Activated CD4-positive, alpha-beta T cell treated with anti-CD3 and anti-CD28 coated beads, Interleukin-2, amount 50 U/mL, for 24 hours (primary cell): ENCODE measurements at places on chromosomes 7 and 10.

DNA sequence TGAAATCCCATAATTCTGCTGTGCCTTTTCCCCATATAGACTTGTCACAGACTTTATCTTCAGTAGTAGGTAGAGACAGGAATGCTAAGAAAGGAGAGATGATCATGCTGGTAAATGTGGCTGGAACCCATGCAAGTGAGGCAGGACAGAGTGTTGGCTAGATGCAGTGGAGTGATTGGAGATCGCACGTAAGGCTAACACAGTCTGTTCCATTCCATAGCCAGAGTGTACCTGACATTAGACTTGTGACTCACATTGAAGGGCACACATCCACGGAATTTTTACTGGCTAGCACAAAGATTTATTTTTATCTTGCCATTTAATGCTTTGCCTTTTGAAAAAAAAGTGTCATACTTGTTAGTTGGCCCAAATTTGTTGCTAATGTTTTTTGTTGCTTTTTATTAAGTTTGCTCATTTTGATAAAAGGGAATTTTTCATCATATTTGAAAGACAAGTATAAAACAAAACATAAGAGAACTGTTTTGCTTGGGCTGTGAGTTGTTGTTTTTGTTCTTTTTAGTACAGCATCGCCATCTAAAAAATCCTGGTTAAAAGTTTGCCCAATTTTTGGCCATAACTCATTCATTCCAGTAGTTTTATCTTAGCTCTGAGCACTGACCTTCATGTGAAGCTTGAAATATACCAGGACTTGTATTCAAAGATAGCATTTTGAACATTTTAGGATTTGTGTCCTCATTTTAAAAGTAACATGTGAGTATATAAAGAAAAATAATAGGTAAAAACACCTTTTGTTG, 81.0 kb downstream of the CPED1 start:
- DNase-seq = no peak

GRCh38 chr7:46725838-46726237, 804.8 kb upstream of the IGFBP3 start:
- no peak for DNase-seq

GRCh38 chr7:134891262-134891695, 95.0 kb upstream of the AGBL3 start:
- DNase-seq = no peak

- DNase-seq = no peak
These were observed 1.5 kb upstream of the MYL10 start for GRCh38 chr7:101630591-101630990.

DNA sequence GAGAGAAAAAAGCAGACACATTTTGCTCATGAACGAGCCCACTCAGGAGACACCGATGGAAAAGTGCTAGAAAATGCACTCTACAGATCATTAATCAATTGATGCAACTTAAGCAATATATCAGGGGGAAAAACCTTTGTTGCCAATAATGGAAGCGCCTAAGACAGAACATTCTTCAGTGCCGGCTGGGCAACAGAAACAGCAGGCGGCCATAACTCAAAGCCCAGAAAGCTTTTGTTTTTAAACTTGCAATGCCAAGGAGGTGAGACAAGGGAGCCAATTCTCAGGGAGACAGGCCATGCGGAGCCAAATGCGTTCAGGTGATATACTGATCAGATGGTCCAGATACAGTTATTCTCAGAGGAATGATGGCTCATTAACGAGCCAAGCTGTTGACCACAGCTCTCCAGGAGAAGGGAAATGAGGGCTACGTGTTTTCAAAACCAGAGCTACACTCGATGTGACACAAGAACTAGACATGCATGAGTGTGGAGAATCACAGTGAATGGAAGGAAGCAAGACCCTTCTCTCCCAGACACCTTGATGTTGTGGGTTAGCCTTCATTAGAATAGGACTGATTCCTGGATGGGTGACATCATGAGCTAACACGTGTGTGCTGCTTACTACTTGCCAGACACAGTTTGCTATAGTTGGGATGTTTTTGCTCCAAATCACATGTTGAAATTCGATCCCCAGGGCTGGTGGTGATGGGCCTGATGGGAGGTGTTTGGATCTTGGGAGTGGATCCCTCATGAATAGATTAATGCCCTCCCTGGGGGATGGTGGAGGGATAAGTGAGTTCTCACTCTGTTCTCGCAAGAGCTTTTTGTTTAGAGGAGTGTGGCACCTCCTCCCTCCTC, 79.1 kb upstream of the KCNMA1 start:
- no peak for DNase-seq

- DNase-seq = no peak
These were observed 17.4 kb downstream of the TOMM7 start for GRCh38 chr7:22805227-22805626.

GRCh38 chr10:29784175-29784773, 149.5 kb upstream of the SVIL start:
- DNase-seq = no peak

DNA sequence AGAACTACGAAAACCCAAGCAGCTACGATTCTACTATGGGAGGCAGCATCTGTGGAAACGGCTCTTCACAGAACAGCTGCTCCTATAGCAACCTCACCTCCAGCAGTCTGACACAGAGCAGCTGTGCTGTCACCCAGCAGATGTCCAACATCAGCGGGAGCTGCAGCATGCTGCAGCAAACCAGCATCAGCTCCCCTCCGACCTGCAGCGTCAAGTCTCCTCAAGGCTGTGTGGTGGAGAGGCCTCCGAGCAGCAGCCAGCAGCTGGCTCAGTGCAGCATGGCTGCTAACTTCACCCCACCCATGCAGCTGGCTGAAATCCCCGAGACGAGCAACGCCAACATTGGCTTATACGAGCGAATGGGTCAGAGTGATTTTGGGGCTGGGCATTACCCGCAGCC, 81.6 kb upstream of the SAMD8 start:
- no peak for DNase-seq

GRCh38 chr10:71835671-71836595, 15.1 kb downstream of the PSAP start:
- DNase-seq = no peak

- no peak for DNase-seq
These were observed 18.9 kb downstream of the MACC1 start for GRCh38 chr7:20198260-20198659.

DNA sequence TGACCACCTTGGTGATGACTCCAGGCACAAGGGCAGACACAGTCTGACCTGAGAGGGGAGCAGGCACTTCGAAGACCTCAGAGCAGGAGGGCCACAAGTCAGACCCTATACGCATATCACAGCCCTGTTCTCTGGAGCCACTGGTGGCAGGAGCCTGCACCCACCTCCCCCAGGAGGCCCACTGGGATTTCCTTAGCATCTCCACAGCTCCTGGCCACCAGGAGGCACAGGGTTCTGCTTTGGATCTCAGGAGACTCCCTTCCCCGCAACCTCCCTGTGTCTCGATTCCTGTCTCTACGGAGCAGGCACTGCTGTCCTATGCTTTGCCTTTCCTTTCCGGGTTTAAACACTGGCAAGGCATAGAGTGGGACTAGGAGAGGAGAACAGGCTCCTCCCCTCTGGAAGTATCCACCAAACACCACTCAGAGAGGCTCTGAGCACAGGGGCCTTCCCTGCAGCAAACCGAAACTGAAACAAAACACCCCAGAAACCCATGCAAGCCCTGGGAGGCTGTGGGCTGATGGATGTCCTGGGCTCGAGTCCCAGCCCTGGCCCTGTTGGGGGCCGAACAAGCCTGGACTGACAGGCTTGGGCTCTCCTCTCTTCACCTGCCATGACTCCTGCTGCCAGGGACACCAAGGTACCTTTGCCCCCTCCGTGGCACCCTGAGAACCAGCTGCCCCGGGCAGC, 166.3 kb downstream of the NEURL1 start:
- DNase-seq = peak; percentile 60

GRCh38 chr10:103718247-103718620, 137.1 kb downstream of the SH3PXD2A start:
- DNase-seq = no peak

DNA sequence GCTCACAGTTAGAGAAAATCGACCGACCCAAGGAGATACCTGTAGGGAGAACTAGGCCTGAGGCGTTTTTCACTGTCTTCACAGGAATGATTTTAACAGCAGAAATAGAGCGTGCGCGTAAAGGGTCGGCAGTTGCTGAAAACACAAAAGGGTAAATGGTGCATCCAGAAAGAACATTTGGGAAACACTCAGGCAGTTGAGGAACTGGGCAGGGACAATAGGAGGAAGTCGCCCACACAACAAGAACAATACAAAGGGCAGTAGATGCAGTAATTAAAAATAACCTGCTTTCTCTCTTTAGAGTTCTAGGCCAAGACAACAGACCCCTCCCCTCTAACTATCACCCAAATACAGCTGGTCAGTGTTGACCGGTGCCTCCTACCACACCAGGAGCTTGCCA, 126.6 kb downstream of the SORBS1 start:
- DNase-seq = no peak

DNA sequence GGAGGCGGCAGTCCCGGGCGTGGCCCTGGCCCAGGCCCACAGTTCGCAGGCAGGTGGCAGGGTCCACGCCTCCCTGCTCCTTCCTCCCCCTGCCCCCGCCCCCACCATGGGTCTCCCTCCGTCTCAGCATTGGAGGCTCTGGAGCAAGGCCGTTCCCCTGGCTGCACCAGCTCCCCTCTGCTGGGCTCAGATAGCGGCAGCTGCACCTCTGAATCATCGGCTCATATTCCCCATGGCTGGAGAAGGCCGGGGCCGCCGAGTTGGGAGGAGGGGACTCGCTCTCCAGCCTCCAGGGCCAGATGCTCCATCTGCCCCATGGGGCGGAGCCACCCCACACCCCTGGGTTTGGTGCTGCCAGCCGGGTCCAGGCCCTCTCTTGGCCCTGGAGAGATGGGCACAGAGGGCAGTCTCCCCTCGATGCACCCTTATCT, 145.0 kb downstream of the ELFN1 start:
- DNase-seq = no peak

- DNase-seq = no peak
These were observed 132.0 kb downstream of the NEBL start for GRCh38 chr10:20765066-20765465.

DNA sequence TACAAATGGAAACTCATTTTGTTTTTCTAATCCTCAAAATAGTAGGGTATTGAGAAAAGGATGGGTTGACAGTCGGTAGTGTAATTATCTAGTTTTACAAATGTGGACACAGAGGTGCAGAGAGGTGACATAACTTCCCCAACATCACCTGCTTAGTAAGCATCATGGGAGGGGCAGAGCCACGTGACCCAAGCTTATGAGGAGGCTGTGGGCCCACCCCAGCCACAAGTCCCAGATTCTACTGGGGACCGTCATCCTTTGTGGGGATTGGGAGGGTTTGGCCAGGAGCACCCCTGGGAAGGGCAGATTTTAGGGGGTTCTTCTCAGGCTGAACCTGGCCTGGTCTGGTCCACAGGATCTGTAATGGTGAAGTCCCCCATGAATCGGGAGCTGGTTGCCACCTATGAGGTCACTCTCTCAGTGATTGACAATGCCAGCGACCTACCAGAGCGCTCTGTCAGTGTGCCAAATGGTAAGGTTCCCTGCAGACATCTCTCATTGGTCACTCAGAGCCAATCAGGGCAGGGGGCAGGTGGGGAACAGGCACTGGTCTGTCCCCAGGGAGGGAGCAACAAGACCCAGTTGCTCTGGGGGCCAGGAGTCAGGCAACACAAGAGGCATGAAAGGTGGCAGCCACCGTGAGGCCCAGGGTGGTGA, 23.6 kb upstream of the VSIR start:
- no peak for DNase-seq
